ENCODE measurements at places on chromosomes 7 and 10.

DNA sequence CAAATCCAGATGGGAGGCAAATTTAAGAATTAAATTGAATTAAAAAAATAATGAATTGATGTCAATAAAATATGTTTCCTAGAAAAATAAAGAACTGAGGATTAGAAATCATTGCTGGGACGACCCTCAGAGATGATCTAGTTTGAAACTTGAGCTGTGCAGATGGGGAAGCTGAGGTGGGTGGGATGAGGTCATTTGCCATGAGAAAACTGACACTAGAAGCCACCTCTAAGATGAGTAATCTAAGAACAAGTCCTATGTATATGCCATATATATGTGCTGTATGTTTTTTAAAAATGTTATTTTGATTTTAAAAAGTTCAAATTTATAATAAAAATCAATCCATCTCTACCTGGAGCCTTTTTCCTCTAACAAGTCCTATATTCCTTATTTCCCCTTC is 135.7 kb downstream of the RSU1 start:
- no peak for DNase-seq

- no peak for DNase-seq
These were observed 568 bp downstream of the PRSS2 start for GRCh38 chr7:142771353-142771723.

GRCh38 chr10:69629897-69630650 is at the start of gene FAM241B:
TSS of gene FAM241B (plus strand) at chr10:69630247. CDS start at chr10:69631744, 1,497 bp downstream.
- peak; percentile 88 for DNase-seq

DNA sequence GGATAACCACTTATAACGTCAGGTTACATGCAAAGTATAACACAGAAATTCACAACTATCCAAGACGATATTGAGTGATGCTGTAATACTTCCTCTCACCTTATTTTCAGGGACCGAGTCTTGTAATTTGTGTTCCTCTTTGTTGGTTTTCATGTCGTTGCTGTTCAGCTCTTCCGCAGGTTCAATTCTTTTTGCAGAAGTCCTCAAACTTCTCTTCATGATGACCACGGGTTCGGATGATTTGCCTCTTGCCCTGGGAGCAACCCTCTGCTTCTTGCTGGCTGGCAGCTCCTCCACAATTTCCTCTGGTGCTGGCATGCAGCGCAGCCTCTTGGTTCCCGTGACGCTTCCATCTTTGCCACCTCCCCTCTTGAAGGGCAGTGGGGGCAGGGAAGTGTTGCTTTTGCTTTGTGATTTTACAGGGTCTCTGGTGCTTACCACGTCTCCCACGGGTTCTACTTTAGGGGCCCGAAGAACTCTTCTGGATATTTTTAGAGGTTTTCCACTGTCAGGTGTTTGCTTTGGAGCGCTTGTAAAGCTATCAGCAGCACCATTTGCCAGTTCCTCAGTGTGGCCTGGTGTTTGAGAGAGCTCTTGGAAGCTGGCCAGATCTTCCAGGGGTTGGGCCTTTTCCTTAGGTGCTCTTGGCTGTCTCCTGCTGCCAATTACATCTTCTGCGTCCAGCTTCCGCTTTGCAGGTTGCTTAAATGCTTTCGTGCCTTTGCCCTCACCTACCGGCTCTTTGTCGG is 23.6 kb downstream of the MKI67 start:
- no peak for DNase-seq

GRCh38 chr10:29865700-29866355 is 193.6 kb downstream of the JCAD start:
- DNase-seq, result no peak

DNA sequence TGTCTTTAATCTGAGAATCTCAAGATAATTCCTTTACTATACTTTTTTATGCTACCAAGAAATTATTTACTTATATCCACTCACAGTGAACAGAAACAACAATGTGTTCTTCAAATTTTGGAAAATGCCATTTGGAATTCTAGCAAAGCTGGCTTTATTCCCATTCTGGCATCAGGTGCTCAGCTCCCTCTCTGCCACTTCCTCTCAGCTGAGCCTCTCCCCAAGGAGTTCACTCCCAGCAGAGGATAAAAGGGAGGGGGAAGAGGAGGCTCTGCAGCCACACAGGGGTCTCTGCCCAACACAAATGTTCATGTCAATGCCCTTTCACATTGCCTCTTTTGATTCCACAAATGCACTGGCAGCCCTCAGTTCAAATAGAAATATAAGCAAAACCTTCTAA is 116.9 kb downstream of the CPEB3 start:
- no peak for DNase-seq

GRCh38 chr10:77408259-77408658 is 229.3 kb downstream of the KCNMA1 start:
- DNase-seq, result no peak

DNA sequence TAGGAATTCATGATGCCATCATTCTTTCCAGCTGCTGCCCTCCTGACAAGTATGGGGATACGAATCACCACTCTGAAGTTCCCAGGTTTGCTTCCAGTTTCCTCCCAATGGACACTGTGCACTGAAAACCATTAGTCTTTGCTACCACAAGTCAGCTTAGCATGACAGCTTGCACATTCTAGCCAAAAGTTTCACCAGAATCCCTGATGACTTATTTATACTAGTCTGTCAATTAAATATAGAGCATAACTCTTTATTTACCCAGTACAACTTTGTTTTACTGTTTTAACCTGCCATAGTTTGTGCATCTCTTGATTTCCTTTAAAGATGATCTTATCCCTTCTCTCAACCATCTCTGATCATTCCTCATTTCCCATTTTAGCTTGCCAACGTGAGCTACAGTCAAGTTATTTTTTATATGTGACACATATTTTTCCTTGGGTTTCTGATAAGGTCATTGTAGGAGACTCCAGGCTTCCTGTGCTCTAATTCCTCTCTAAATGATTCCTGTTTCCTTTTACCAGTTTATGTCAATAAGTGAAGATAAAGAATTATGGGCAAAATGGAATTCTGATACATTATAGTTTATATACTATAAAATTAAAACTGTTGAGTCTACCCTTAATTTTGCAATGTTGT is 167.5 kb upstream of the MEOX2 start:
- no peak for DNase-seq

- peak; percentile 54 for DNase-seq
These were observed 71.5 kb upstream of the ADO start for GRCh38 chr10:62732841-62733653.

- no peak for DNase-seq
These were observed 27.8 kb downstream of the MRC1 start for GRCh38 chr10:17836942-17837341.

DNA sequence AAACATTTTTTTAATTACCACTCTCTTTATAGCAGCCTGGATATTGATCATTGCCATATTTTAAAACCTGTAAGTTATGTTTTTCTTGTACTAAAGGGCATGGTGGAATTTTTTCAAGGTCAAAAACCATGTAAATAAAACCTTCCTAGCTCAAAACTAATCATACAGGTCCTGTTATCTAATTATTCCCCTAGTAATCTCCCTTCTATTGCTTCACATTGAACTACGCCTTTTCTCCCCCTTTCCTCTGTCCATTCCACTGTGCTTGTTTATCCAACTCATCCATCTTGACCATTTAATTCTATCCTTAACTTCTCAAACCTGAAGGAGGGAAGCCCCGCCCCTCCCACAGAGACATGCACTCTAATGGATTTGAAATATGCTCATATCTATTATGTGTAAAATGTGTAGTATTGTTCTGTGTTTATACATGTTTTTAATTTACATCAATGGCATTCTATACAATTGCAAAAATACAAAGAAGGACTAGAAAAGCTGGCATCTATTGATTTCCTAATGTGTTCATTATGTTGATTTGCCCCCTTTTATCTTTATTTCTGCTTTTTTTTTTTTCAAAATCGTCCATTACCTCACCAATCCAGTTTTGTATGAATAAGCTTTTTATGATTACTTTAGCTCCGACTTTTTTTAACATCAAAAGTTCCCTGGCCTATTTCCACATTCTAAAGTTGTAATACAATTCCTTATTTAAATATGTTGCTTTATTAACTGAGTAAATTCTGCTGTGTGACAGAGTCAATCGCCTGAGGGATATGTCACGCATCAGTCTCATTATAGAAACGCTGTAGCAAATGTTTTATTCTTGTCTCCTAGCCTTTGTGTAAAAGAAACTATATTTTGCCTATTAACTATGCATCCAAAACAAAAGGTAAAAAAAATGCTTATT is 61.0 kb downstream of the MET start:
- DNase-seq, result no peak

DNA sequence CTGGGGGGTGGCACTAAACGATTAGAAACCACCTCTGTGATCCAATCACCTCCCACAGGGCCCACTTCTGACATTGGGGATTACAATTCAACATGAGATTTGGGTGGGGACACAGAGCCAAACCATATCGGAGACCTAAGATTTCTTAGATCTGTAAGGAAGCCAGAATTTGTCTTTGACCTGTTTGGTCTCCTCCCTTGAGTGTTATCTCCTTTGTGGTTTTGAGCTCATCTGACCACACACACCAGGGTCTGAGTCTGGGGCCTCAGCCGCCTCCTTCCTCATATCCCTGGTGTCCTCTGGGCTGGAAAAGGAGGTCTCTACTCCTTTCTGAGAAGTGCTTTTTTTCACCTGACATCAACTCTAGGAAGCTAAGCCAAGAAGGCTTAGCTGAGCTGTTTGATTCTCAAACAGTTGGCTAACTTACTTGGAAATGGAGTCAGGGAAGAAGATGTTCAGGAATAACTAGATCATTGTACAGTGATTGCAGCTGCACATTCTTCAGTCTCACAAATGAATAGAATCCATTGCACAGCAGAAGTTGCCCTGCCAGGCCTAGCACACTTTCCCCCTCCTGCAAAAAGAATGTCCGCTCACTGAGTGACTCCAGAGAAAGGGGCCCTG is 167.4 kb downstream of the ARHGAP21 start:
- no peak for DNase-seq

DNA sequence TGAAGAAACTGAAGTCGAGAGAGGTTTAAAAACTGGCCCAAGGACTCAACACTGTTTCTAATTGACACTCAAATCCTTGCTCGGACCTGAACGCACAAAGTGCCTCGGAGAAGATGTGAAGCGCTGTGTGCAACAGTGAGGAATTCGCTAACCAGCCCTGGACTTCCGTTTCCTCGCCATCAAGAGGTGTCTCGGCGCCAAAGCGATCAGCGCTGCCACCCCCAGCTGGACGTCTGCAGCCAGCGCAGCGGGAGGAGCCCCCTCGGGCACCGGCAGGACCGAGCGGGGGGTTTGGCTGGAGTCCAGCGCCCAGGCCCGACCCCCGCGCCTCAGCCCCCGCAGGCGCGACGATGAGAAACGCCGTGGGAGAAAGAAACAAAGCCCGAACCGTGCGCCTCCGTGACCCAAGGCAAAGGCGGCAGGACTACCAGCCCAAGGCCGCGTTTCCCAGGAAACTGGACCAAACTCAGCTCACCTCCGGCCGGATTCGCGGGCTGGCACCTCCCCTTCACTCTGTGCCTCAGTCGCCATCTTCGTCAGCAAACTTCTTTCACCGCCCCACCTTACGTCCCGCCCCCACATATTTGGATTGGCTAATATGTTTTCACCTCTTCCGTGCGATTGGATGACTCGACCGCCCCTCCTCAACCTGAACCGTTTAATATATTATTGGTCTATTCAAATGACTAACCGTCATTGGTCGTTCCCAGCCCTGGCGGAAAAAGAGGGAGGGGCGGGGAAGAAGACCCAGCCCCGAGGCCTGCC is at the start of gene ARHGAP19:
ARHGAP19 (minus strand) TSS at position 541 of the 765 bp plus-strand sequence; CDS start at position 531, 10 bp downstream.
- DNase-seq, result peak; percentile 97

DNA sequence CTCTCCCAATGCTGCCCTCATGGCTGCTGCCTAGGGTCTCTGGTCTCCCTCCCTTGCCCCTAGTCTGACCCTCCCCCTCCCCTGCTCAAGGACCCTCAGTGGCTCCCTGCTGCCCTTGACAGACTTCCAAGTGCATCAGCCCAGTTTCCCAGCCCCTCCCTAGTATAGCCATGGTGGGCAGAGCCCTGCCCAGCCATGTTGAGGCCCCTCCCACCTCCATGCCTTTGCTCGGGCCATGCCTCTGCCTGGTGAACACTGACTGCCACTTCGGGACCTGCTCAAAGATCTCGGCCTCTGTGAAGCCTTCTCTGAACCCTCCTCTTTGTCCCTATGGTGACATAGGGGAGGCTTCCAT is 73.2 kb downstream of the MYL10 start:
- DNase-seq, result no peak

- DNase-seq, result no peak
These were observed 571.2 kb downstream of the PTPRN2 start for GRCh38 chr7:158016180-158017097.

GRCh38 chr10:12637649-12638048 is 288.3 kb downstream of the CAMK1D start:
- DNase-seq, result no peak
